Stimulated activated CD4-positive, alpha-beta T cell treated with anti-CD3 and anti-CD28 coated beads, Interleukin-15, amount 100 ng/mL, for 24 hours (primary cell): ENCODE measurements at places on chromosomes 1 and 21.

- no peak for DNase-seq
Measured at GRCh38 chr1:157485793-157486192, 66.5 kb downstream of the FCRL5 start.

DNA sequence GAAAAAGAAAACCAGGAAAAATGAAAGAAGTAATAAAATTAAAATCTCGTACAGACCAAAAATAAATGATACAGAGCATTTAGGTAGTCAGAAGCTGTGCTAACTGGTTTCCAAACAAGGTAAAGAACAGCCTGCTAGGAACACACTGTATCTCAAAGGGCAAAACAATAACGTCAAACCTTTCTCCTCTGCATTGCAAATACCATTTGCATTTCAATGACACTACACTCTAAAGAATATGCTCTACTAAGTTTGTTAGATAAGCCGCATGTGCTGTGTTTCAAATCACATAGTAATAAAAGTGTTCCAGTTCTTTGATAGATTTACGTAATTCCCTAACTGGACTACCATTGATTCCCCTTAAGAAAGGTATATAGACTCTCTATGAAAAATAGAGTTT is 648.8 kb downstream of the PLA2G4A start:
- no peak for DNase-seq

DNA sequence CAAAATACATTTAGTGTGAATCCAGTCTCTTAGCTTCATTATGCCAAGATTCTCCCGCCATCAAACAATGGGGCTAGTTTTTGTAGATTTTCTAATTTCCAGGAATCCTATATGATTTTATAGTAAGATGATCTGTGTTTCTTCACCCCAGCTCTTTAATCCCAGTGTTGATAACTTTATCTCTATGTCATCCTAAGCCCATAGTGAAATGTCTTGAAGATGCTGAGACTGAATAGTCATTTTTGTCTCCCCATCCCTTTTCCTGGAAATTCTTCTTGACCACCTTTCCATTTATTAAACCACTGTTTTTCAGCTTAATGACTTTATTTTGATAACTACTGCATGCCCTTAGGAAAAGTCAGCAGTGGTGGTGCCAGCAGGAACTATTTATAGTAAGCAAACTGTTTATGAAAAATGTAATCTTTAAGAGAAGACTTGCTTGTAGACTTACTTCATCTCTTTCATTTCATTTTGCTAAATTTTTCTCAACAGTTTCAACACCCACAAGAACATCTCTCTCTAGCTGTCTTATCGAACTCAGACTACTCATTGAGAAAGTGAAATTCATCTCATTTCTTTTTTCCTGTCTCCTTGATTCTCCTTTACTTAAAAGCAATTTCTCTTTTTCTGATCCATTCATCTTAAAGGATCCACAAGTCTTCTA is 116.6 kb downstream of the NTMT2 start:
- no peak for DNase-seq

DNA sequence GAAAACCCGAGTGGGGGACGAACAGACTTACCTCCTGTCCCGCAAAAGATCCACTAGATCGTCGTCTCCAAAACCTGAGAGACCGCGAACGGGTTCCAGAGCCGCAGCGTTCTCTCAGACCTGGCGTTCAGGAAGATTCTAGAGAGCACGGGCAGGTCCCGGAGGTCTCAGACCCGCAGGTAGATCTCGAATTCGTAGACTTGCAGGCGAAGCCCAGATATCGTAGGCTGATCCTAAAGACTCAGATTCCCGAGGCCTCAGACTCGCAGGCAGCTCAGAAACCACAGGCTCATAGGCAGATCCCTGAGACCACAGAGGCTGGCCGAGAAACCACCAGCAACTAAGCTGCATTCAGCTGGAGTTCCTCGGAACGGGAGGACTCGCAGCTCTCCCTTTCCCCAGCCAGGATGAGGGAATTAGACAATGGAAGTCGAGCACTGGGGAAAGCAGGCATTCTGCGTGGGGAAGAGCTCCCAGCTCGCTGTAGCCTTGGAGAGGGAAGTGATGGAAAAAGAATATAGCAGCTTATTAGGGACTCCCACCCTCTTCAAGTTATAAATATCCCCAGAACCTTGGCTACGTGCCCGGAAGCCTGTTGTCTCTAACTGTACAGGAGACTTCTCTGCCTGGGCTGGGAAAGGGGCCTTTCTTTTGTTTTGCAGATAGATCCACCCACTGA is at the start of gene ZNF436:
TSS of gene ZNF436 (minus strand) at position 502 of the 679 bp plus-strand sequence. CDS start 1,831 bp downstream, outside the sequence.
- DNase-seq, result peak; percentile 53

GRCh38 chr1:41382480-41383090 is 21.4 kb downstream of the FOXO6 start:
- no peak for DNase-seq

- no peak for DNase-seq
Measured at GRCh38 chr21:45041351-45041805, 33.0 kb upstream of the ADARB1 start.

DNA sequence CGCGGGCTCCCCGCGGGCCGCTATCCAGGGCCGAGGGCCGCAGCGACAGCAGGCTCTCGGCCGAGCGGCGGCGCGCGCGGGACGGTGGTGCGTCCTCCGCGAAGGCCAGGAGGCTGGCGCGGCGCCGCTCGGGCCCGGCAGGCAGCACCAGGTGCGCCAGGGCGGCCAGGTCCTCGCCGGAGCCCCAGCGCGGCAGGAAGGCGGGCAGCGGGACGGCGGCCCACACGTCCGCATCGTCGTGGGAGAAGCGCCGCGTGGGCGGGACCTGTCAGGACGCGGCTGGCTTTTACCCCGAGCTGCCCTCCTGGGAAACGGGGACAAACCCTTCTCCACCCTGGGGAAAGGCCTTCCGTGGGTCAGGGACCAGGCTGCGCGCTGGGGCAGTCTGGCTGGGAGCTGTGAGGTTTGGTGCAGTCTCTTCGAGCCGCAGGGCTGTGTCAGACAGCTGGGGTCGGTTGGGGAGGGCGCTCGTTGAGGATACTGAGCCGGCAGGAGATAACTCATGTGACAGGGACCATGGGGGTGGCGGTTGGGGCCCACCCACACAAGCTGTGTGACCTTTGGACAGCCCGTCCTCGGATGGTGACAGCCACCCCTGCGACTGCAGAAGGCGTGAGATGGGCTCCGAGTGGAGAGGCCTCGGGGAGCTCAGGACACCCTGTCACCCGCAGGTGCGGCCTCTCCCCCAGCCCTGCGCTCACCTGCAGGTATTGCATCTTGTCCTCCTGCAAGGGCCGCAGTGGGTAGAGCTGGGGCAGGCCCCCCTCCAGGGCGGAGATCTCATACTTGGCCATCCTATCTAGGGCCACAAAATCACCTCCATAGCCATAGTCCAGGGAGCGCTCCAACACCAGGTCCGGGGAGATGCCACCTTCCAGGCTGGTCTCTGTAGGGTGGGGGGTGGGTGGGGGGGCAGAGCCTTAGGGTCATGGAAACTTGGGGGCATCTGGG is 6.0 kb downstream of the HES3 start:
- no peak for DNase-seq
